Pulmonary artery endothelial cell (primary cell): ENCODE measurements at places on chromosomes 11 and 22. TPM values are rescaled to one million over a fixed set of nuclear protein-coding genes. Genes with fewer than 3 reads are reported as not detected.

The KRTAP5-7 gene
- total RNA-seq: not detected in 2 replicates

GRCh38 chr11:68038718-68039525, at the start of gene TCIRG1:
TCIRG1 (plus strand) TSS chr11:68039025; CDS start chr11:68041272, 2,247 bp downstream.
- peak; percentile 52 for DNase-seq

- no peak for DNase-seq
Observed at GRCh38 chr11:79363256-79363655, 77.6 kb downstream of the TENM4 start.

DNA sequence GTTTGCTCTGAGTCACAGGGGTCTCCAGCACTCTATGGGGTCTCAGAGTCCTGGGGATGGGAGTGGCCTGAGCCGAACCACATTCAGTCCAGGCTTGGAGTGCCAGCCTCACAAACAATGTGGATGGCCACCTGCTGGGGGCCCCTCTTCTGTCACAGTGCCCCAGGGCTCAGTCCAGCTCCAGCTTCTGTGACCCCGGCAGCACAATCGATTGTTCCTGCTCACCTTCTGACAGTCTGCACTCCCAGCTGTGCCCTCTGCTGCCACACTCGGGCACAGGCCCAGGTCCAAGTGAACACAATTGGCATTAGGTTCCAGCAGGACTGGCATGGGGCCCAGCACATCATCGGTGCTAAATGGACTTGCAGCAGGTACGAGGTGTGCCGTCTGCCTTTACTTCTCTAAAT, 84.8 kb downstream of the TP53I11 start:
- DNase-seq: no peak

GRCh38 chr11:44985721-44986120, 35.0 kb upstream of the TP53I11 start:
- DNase-seq: no peak

GRCh38 chr11:16402654-16403447, 46.5 kb upstream of the SOX6 start:
- no peak for DNase-seq
